ENCODE measurements at places on chromosomes 1 and 21. TPM values are rescaled to one million over a fixed set of nuclear protein-coding genes. Genes with fewer than 3 reads are reported as not detected.
A peak's percentile ranks its signal among the peaks of the same experiment; 100 is the strongest.

Gene CYP4A11
- not detected for total RNA-seq

Gene COL11A1
- not detected for total RNA-seq

Gene SLC1A7
- total RNA-seq: not detected

Gene ZMYND12
- total RNA-seq: not detected

Gene KDF1
- not detected for total RNA-seq

Gene PPM1J
- total RNA-seq: 1.1 TPM

Gene AGMAT
- 34.4 TPM for total RNA-seq

Gene ARMH1
- total RNA-seq: 99.8 TPM

DNA sequence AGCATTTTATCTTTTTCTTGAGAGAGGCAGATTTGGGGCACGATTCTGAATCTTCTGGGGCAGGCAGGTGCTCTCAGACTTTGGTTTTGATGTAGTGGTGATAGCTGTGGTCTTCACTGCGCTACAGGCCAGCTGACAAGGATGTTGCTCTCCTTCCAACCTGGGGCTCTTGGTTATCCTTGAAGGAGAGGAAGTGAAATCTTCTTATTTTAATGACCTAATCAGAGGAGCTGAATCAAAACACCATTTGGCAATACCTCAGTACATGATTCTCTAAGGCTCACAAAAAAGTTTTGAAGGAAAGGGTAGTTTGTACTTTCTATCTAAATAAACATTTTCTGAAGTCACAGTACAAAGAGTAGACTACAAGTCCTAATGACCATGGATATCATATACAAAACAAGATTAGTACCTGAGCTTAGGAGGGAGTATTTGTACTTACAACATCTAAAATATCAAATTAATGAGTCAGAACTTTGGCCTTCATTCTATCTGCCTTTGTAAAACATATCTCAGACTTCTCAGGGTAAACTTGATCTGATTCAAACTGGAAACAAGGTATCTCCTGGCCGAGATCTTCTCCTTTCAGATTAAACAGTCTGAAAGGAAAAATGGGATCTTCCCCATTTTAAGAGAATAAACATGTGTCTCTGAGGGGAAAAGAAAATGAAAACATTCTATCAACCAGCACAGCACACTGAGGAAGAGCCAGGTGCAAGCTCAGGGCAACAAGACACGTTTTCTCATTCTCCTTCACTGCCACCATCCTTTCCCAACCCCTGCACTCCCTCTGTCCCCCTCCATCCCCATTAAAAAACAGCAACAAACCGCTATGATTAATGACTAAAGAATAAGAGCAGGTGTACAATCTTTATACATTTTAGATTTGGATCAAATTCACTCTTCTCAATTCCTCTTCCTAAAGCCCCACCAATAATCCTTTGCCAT, 69.2 kb downstream of the SH3GLB1 start:
- DNase-seq: no peak

DNA sequence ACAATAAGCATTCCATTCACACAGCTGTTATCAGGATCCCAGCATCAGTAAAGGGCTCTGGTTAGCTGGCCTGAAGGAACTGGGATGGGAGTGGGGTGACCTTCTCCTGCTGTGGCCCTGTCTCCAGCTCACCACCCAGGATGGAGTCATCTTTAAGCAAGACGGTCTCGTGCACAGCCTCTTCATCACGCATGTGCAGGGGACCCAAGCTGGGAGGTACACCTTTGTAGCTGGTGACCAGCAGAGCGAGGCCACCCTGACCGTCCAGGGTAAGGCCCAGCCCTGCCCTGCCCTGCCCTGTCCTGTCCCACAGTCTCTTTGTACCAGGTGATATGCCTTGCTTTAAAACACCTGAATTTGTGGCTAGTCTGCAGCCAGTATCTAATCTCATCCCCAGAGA, 24.3 kb downstream of the IGFN1 start:
- no peak for DNase-seq

GRCh38 chr1:227763246-227764018, 28.2 kb downstream of the SNAP47 start:
- DNase-seq: no peak

GRCh38 chr1:44613941-44614340, 60.3 kb downstream of the TMEM53 start:
- DNase-seq: no peak

GRCh38 chr1:76944942-76945341, 77.7 kb downstream of the ST6GALNAC5 start:
- no peak for DNase-seq

- no peak for DNase-seq
Measured at GRCh38 chr1:54126271-54126815, 26.5 kb downstream of the CDCP2 start.

- DNase-seq: no peak
Measured at GRCh38 chr21:32424191-32424535, 11.7 kb downstream of the EVA1C start.

- DNase-seq: no peak
Measured at GRCh38 chr1:147758379-147759100, 1.9 kb downstream of the GJA5 start.

DNA sequence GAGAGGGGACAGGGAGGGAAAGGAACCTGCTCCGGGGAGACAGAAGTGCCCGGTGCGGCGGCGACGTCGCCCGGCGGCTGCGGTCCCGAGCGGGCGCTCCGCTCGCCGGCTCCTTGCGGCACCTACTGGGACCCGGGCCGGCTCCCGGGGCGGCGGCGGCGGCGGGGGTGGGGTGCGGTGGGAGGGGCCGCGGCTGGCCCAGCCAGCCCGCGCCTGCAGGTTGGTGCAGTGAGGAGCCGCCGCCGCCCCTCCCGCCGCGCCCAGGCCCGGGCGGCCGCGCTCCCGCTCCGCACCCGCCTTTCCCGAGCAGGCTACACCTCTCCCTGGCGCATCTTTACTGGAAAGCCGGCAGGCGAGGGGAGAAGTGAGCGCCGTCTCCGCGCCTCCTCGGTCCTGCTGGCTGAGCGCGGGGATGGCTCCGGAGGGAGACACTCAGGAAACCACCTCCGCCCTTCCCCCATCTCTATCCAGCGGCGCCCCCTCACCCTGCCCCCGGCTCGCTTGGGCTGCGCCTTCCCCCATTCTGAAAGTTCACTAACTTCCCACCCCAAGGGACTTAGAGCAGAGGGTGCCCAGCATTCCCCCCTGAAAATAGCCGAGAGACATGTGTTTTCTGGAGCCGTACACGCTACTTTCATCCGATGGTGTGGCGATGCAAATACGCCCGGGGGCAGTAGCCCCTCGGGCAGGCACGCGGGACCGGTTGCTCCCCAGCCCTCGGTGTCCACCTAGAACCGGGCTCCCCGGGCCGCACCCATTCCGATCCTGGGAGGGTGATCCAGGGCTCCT, at the start of gene PLD5:
Gene PLD5, minus strand, starts transcription at position 127 of the 789 bp plus-strand sequence.
- DNase-seq: no peak

DNA sequence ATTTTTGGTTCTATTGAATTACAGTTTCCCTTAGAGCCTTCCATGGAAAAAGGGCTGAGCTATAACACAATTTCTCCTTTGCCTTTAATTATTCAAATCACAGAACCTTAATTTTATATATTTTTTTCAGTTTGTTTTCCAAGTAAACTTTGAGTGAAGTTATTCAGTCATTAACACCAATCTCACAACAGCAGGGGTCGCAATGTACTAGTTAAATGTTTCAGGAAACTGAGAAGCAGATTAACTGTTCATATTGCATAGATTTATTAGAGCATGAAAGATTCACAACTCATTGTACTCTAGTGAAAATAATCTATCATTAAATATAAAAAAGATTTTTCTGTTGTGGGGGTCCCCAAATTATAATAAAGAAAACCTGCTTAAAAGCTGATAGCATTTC, 64.1 kb downstream of the KIFAP3 start:
- DNase-seq: no peak

- DNase-seq: no peak
Measured at GRCh38 chr1:167088746-167089417, 1.3 kb downstream of the GPA33 start.

GRCh38 chr1:235105051-235106043, 23.3 kb downstream of the TOMM20 start:
- peak; percentile 26 for DNase-seq

DNA sequence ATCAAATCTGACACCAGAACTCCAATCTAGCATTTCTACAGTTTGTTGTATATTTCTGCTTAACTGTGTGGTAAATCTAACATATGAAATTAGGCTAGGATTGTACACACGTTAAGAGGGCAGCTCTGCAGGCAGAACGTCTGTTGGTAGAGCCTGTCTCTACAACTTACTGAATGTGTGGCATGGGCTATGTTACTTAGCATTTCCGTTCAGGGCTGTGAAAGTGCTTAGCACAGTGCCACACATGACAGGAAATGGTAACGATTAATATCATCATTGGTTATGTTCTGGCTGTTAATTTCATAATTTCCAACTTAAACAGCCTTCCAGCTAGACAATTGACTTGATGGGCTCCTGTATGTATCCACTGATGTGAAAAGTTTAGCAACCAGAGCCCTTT, 9.6 kb upstream of the C8B start:
- DNase-seq: no peak

GRCh38 chr1:154593390-154593789, 14.6 kb downstream of the ADAR start:
- no peak for DNase-seq

DNA sequence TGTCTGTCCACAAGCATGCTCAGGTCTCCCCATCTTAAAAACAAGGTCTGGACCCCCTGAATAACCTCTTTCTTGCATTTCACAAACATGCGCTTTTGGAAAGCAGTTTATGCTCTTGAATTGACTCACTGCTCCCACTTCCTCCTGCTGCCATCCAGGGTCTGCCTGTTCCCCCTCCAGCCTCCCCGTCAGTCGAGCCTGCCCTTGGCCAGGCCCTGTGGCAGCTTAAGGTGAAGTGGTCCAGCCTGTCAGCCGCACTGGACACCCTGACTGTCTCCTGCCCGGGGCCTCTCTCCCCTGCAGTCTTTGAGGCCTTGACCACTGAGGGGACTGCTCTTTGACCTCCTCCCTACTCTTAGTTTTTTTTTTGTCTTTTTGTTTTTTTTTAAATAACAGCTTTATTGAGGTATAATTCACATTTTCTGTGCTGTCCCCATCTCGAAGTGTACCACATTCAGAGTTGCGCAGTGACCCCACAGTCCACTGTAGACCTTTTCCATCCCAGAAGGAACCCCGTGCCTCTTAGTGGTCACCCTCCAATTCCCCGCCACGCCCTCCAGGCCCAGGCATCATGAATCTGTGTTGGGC, 18.3 kb downstream of the GPR137B start:
- no peak for DNase-seq

GRCh38 chr1:203408486-203409481, 57.9 kb upstream of the FMOD start:
- DNase-seq: no peak

- no peak for DNase-seq
Measured at GRCh38 chr1:69671363-69672010, 103.8 kb downstream of the LRRC7 start.

GRCh38 chr1:230781594-230781993, 34.4 kb downstream of the CAPN9 start:
- DNase-seq: no peak

GRCh38 chr21:45016031-45016405, 58.4 kb upstream of the ADARB1 start:
- no peak for DNase-seq
